Common myeloid progenitor, CD34-positive (primary cell): ENCODE measurements at places on chromosomes 11 and 22.

DNA sequence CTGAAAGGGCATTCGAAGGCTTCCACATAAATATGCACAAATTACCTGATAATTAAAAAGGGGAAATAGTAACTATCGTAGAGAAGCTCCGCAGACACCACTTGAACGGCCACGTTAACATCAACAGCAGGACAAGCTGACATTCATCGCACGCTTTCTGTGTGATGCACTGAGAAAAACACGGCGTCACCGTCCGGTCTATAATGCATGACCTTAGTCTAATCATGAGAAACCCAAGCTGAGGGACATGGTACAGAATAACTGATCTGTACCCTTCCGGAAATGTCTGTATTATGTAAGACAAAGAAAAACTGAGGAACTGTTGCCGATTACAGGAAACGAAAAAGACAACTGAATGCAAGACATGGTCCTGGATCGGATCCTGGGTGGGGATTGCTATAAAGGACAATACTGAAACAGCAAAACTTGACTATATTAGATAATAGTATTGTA is 678 bp upstream of the RANGAP1 start:
- DNase-seq: peak; percentile 91
- H3K4me1 ChIP-seq: peaks cover 12% of the 10 kb centered on the region
- peaks cover 12% of the 10 kb centered on the region for H3K36me3 ChIP-seq
- peak overlapping the region; percentile 92 for H3K4me3 ChIP-seq
- H3K27ac ChIP-seq: peak overlapping the region; percentile 67

DNA sequence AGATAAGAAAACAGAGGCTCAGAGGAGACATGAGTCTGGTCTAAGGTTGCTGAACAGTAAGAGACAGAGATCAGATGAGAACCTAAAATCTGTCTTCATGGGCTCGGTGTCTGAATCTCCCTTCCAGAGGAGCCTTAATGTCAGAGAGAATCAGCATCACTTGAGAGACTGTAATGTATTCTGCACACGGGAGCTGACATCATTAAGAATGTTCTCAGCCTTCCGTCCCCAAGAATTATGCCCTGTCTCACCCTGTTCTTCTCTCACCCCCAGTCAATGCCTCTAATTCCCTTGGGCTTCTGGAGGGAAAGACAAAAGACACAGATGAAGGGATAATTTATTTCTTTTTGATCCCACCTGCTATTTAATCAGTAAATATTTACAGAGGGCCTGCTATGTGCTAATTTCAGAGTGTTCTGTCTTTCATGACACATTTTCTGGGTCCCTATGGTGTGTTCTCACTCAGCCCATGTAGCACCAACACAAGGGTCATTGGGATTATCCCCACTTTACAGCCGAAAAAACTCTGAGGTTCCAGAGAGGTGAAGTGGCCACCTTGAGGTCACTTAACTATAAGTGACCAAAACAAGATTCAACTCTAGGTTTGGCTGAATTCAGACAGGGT is 61.8 kb downstream of the CD82 start:
- DNase-seq: no peak
- H3K27ac ChIP-seq: no peak overlapping the region
- no peaks in the 10 kb centered on the region for H3K27me3 ChIP-seq
- no peaks in the 10 kb centered on the region for H3K36me3 ChIP-seq

GRCh38 chr11:41400819-41401382 is 58.6 kb downstream of the LRRC4C start:
- H3K4me3 ChIP-seq: no peak overlapping the region
- no peaks in the 10 kb centered on the region for H3K36me3 ChIP-seq
- no peaks in the 10 kb centered on the region for H3K27me3 ChIP-seq
- H3K27ac ChIP-seq: no peak overlapping the region
- H3K4me1 ChIP-seq: no peaks in the 10 kb centered on the region

GRCh38 chr11:83194281-83195142 is 1.0 kb downstream of the ANKRD42 start:
- peaks cover 35% of the 10 kb centered on the region for H3K4me1 ChIP-seq
- H3K36me3 ChIP-seq: peaks cover 19% of the 10 kb centered on the region
- H3K27me3 ChIP-seq: no peaks in the 10 kb centered on the region
- peak overlapping the region; percentile 93 for H3K4me3 ChIP-seq
- peak overlapping the region; percentile 95 for H3K27ac ChIP-seq
- peak; percentile 82 for DNase-seq

GRCh38 chr11:108645970-108646369 is 18.9 kb upstream of the DDX10 start:
- H3K36me3 ChIP-seq: no peaks in the 10 kb centered on the region
- H3K4me1 ChIP-seq: no peaks in the 10 kb centered on the region
- no peak overlapping the region for H3K27ac ChIP-seq
